ENCODE measurements at places on chromosomes 1 and 21.

- no peak for DNase-seq
These were observed 42.8 kb upstream of the KRTAP11-1 start for GRCh38 chr21:30924146-30924700.

DNA sequence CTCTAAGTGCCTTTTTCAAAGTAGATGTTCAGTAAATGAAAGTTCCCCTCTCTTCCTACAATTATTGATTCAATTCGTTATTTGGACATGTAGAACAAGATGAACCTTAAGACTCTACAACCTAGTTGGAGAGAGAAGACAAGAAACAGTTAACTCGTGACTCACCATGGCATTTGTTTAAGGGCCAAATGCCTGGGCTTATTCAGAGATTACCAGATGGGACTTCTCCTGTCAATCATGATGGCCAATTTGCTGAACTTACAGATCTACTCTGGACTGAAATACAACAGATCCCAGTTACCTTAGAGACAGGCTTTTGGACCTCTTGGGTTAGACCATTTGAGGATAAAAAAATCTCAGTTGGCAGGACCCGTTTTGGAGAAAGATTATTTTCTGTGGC, 93.5 kb downstream of the C1orf94 start:
- no peak for DNase-seq

- DNase-seq: no peak
These were observed 72.0 kb downstream of the SLC66A1 start for GRCh38 chr1:19384113-19384512.

GRCh38 chr1:235635938-235636662, 13.5 kb downstream of the GNG4 start:
- DNase-seq: no peak

- no peak for DNase-seq
These were observed 21.9 kb downstream of the ZMYM4 start for GRCh38 chr1:35290452-35290851.

DNA sequence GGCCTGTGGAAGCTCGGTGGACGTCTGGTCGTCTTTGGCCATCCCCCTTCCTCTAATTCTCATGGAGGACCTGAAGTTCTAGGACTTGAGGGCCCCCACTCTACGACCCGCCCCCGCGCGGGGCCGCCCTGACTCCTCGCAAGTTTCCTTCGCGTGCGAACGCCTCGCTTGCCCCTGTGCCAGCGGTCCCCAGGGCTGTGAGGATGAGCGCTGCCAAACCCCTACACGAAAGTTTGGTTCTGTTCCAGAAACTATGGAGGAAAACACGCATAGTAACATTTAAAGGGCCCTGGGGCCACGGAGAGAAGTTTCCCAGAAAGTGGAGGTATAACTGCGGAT, 304 bp upstream of the GNG12 start:
- DNase-seq: no peak

DNA sequence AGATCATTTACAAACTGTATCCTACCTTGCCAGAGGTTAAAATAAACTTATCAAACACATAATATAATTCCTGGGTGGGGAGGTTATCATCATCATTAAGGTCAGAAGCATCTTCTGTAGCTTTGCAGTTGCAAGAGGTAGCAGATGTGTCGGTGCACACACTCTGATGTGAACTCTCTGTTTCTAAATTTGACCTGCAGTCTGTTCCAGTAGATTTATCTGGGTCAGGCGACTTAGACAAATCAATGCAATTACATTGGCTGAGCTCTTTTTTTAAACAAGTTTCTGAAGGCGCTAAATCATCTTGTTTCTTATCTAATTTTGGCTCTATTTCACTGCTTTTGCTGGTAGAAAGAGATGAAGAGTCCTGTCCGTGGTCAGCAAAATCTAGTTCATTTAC, 70.4 kb downstream of the PRPF38A start:
- DNase-seq: no peak

- no peak for DNase-seq
These were observed at the start of gene STYXL2 for GRCh38 chr1:167093846-167094516. STYXL2 (plus strand) TSS chr1:167094075; CDS start chr1:167094850, 775 bp downstream.

DNA sequence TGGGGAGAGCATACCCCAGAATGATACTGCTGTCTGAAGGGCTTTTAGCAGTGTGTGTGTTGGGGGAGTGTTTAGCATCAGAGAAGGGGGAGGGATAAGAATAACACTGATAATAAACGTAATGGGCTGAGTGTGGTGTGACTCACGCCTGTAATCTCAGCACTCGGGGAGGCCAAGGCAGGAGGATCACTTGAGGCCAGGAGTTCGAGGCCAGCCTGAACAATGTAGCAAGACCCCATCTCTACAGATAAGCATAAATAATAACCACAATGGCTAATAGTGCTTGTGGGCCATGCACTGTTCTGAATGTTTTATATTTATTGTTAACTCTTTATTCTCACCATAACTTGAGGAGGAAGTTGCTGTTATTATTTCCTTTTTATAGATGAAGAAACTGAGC, 2.6 kb upstream of the LEFTY2 start:
- DNase-seq: no peak

DNA sequence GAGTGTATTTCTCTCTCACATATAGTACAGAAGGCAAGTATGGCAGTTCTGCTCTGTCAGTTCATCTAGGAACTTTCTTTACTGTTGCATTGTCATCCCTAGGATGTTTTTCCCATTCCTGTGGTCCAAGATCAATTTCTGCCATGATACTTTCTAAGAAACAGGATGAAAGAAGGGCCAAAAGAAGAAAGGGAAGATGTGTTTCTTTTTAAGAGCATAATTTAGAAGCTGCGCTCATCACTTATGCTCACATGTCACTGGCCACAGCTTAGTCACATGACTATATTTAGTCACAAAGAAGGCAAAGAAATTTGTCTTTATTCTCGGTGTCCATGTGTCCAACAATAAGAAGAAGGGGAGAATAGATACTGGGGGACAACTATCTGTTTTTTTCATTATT, 7.0 kb upstream of the MAST2 start:
- no peak for DNase-seq

DNA sequence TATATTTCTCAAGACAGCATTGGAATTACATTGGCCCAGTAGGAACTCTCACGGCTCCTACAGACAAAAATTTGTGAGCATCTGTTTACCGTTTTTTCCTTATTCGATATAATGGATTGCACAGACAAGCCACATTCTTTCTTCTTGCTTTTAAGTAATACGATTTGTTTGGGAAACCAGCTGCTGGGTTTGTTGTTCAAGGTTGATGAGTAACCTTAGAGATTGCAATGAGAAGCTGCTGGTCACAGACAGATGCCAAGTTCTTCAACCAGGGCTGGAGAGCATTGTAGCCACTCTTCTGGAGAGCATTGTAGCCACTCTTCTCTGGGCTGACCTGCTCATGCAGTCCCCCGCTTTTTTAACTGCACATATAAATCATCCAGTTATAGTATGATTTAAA, 1.4 kb upstream of the MIA3 start:
- DNase-seq: no peak

DNA sequence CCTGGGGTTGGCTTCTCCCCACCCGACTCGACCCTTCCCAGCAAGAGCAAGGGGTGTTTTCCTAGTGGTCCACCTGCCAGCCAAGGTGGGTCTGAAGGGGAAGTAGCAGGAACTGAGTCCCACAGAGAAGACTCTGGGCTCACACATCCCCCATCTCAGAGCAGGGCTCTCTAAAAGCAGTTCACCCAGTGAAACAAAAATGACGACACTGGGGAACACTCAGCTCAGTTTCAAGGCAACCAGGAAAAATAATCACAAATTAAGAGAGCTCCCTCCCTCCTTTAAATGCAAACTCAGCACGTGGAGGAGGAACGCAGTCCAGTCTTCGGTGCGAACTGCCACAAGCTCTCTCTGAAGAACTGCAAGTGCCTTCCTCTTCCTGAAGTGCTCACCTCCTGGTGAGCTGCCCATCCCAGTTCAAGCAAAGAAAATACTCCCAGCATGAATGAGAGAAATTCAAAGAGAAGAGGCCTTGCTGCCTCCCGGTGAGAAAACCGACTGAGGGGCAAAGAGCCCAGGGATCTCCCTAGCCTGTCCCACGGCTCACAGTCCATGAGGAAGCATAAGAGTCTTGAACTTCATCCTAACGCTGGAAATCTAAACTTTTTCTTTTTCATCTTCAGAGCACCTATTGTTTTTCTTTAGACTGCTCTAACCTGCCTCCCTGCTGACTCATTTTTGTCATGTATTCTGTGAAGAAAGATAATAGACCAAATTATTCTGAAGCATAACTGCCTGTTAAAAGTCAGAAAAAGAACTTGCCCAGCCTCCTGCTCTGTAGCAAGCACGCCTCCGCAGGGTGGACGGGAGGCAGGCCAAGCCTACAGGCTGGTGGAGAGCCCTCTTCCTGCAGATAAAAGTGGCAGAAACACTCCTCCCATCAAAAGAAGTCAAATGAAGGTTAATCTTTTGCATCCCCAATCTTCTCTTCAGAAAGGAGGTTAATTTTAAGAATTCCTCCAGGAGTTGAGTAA, 281.4 kb downstream of the HHIPL2 start:
- DNase-seq: no peak

DNA sequence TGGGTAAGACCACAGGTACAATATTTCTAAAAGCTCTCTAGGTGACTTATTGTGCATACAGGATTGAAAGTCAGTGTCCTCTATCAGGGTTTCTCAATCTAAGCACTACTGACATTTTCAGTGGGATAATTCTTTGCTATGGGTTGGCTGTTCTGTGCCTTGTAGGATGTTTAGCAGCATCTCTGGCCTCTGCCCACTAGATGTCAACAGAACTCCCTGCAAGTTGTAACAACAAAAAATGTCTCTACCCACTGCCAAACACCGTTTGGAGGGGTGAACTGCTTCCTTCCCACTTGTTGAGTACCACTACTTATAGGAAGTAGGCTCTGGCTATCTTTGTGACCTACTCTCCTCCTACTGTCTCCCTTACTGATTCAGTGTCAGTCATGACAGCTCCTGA, 90.1 kb upstream of the ZRANB2 start:
- no peak for DNase-seq

Measured in activated CD4-positive, alpha-beta T cell treated with anti-CD3 and anti-CD28 coated beads, Interleukin-2, amount 50 U/mL, for 48 hours (primary cell).